ENCODE measurements at places on chromosomes 1 and 21. TPM values are rescaled to one million over a fixed set of nuclear protein-coding genes. Genes with fewer than 3 reads are reported as not detected.

DNA sequence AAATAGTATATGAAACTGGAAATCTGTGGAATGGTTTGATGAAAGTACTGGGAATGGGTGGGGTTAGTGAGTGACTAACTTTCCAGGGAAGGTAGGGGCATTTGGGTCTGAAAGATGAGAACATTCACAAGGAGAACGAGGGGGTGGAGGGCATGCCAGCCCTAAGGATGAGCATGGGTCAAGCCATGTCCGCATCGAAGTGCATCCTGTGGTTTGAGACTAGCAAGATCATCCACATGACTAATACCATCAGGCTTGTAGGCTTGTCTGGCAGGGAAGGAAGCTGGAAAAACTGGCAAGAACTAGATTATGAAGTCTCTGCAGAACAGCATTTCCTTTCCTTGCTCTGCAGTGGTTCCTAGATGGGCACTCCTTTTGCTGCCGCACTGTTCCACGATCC is 70.4 kb upstream of the UBE2U start:
- DNase-seq = no peak

GRCh38 chr1:89121641-89122040 is 4.3 kb downstream of the GBP2 start:
- DNase-seq = no peak

DNA sequence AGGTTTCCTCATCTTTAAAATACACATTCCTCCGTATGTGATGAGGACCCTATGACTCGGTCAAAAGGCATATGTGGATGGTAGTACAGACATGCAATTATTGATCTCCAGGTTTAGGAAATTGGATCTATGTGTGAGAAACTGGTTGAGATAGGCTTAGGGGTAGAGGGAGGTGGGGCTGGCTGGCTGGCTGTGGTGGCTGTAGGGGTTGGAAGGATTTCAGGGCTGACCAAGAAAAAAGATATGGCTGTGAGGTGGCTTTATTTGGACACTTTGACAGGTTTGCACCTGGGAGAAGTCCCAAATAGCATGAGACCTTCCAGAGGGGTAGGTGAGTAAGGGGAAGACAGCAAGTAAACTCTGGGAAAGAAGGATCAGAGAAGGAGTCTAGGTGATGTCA is 39.6 kb upstream of the ADAM30 start:
- DNase-seq = peak; percentile 37

DNA sequence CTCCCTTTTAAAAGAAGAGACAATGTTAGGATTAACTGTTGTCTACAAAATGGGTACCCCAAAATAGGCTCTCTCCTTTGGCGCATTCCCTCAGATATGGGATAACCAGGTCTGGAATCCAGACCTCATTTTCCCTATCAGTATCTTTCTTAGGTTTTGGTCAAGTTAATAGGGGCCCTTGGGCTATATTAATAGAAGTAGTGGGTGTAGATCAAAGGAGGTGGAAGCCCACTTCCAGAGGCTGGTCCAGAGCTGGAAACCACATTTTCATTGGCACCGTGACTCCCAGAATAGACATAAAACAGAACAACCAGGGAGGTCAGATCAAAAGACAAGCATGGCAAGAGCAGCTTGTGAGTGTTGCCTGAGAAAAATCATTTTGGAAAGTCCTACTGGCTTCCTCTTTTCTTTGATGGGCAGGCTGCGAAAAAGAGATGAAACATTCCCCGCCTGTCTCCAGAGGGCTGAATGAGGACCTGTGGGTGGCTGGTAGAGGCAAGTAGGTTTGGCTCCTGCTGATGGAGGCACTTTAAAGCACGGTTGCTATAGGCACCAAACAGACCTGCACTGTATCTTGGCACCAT is 25.8 kb upstream of the KIF21B start:
- DNase-seq = no peak

DNA sequence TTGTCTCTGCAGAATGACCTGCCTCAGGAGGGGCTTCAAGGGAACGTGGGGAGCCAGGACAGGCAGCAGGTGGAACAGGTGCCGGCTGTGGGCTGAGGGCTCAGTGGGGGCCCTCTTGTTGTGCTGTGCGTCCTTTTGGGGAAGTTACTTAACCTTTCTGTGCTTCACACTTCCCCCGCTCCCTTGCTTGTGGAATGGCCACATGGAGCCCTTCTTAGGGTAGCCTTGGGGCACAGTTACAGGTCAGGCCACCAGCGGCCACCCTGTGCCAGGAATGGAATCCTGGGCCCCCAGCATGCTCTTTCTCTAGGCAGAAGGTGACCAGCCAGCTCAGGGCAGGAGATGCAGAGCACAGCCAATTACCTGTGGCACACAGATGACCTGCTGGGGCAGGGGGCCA is 2.6 kb downstream of the IKBKE start:
- no peak for DNase-seq

DNA sequence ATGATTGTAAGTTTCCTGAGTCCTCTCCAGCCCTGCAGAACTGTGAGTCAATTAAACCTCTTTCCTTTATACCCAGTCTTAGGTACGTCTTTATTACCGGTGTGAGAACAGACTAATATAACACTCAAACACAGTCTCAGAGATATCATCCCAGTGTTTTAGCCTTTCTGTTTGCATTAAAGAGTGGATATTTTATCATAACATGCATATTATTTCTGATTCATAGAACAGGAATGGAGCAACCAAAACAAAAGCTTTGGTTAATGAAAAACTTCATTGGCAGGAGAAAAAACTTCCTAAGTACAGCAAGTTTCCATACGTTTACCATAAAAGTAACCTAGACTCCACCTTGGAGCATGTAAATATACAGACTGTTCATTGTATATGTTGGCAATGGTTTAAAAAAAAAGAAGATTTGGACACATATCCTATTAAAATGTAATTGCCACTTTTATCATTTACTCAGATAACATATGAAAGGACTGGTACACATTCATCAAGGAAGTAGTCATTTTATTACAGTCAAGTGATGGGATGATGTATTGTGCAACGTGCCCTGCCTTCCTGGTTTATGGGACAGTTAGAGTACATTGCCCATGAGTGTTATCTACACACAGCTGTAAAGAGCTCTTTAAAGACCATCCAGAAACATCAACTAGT is 144.8 kb downstream of the ETS2 start:
- no peak for DNase-seq

- no peak for DNase-seq
Observed at GRCh38 chr1:157519451-157519850, 32.9 kb downstream of the FCRL5 start.

GRCh38 chr1:52533713-52534112 is 19.2 kb downstream of the TUT4 start:
- DNase-seq = no peak

- peak; percentile 65 for DNase-seq
Observed at GRCh38 chr1:22930240-22930912, 42.3 kb downstream of the LACTBL1 start.

DNA sequence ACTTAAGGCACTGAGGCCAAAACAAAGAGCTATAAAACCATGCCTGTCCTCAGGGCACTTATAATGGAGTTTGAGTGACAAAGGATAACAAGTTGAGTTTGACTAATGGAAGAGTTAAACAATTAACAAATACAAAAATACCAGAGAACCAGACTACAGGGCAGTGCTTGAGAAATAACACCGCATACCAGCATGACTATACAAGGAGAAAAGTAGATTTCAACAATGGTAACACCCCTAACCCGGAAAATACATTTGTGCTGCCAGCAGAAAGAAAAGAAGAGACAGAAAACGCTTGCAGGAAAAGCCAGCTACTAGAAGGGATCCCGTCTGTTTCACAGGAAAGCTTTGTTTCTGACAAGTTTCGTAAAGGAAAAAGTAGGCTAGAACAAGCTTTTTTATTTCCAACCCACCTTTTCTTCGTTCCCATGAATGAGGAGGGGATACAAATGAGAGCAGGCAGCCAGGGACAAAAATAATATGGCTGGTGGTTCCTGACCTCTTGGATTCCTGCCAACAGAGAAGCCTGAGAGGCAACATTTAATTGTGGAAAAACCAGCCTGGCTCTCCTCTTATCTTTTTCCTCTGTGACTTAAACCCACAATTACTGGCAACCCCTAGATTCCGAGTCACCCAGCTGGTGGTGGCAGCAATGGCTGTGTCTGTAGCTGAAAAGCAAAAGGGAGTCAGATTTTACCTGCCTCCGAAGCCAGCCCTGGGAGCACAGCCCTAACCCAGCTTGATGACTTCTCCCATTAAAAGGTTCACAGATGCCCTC is 56.5 kb downstream of the WLS start:
- no peak for DNase-seq

DNA sequence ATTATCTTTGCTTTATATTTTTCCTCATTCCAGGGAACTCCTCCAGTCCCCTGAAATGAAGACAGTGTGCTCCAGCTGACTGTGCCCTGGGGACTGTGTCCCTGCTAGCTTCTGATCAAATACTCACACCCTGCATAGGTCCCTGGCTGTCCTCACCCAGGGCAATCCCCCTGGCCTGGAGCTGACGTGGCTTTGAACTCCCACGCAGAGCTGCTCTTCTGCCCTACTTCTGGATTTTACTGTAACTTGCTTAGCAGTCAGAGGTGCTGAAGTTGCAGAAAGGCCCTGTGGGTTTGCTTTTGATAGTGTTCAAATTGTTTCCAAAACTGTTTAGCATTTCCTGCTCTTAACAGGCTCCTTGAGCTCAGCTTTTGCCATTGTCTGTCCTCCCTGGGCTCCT is 186.5 kb downstream of the FASLG start:
- DNase-seq = peak; percentile 84

- DNase-seq = no peak
Observed at GRCh38 chr21:39842741-39843459, 24.3 kb upstream of the PCP4 start.

- no peak for DNase-seq
Observed at GRCh38 chr21:15139898-15140297, 75.1 kb upstream of the NRIP1 start.

DNA sequence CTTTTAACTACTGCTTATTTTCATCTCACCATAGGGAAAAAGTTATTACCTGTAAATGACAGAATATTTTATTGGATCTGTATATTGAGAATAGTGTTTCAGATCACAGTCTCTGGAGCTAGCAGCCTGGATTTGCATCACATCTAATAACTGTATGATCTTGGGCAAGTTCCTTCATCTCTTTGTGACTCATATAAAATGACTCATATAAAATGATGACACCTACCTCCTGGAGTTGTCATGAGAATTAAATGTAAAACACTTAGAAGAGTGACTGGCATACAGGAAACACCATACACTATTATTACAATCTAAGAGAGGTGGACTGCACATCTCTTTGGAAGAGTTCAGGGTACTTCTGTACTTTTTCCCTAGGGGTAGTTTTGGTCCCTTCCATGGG is 421.3 kb downstream of the NEGR1 start:
- no peak for DNase-seq

- no peak for DNase-seq
Observed at GRCh38 chr1:116252785-116253184, 120.3 kb upstream of the ATP1A1 start.

GRCh38 chr21:25330266-25330665 is 277.0 kb downstream of the MRPL39 start:
- DNase-seq = no peak

DNA sequence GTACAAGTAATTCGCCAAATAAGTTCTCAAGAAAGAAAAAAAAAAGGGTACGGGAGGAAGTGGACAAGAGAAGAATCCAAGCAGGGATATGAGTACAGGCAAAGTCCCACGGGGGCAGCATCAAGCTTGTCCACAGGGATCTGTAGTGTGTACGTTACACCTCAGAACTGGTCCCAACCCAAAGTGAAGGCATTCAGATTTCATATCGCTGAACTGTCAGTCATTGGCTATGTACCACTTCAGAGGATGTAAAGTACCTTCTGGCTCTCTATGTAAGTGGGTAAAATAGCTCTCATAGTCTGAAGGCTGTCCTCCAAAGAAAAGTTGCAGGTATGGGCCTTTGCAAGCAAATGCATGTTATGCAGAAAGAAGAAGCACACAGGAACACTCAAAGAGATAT is 8.1 kb upstream of the CLCA4 start:
- no peak for DNase-seq

DNA sequence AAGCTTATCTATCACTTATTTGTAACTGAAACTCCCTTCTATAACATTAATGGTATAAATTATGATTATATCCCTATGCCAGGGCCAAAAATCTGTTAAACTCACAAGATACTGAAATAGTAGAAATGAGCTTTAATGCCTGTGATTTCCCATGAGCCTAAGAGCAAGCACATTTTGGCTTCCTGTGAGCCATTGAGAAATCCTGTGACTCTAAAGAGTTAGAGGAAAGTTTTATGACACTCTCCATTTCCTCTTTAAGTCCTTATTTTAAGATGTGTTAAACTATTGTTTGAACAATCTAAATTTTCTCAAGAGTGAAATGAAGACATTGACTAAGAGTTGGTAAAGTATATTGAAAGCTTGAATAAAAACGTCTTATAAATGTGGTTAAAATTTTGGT is 45.6 kb downstream of the SUCO start:
- no peak for DNase-seq

- no peak for DNase-seq
Observed at GRCh38 chr1:70979881-70980280, 67.7 kb downstream of the PTGER3 start.

DNA sequence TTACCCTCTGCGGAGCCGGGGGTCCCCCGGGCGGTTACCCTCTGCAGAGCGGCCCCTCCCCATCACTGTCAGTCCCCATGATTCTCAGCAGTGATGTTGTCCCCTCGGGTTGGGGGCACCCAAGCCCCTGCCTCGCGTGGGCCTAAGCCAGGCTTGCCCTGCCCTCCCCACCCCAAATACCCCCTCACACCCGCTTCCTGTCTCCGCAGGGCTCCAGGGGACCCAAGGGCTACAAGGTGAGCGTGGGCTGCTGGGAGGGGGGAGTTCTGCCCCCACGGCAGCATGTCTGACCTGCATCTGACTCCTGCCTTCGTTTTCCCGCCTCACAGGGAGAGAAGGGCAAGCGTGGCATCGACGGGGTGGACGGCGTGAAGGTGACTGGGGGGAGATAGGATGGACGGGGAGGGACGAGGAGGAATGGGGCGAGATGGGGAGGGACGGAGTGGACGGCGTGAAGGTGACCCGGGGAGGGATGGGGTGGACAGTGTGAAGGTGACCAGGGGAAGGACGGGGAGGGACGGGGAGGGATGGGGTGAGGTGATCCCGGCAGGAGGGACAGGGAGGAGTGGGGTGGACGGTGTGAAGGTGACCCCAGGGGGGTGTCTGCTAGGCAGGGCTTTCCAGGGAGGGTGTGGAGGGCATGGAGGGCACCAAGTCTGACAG is 8.6 kb downstream of the COL6A1 start:
- peak; percentile 34 for DNase-seq

The ACOT11 gene
- total RNA-seq = 1.3 TPM

The DMRTA2 gene
- not detected for total RNA-seq

The KLHDC8A gene
- not detected for total RNA-seq

The B3GALT2 gene
- total RNA-seq = 0.05 TPM

The SLC19A1 gene
- 100 TPM for total RNA-seq

The LINGO4 gene
- not detected for total RNA-seq

The NRAS gene
- total RNA-seq = 61.4 TPM

The GBP6 gene
- total RNA-seq = 0.40 TPM

The C1orf185 gene
- total RNA-seq = not detected

The IGSF8 gene
- total RNA-seq = 26.7 TPM

The NR0B2 gene
- not detected for total RNA-seq

The UTS2 gene
- total RNA-seq = not detected

Measured in activated CD4-positive, alpha-beta T cell treated with anti-CD3 and anti-CD28 coated beads, Interleukin-2, amount 10 ng/mL, durations not matched to agents 24 days and 14 days (primary cell).